ENCODE measurements at places on chromosomes 6 and 20. TPM values are rescaled to one million over a fixed set of nuclear protein-coding genes. Genes with fewer than 3 reads are reported as not detected.

The LBP gene
- total RNA-seq, result not detected

The TMC2 gene
- 0.92 TPM for total RNA-seq

The RHAG gene
- total RNA-seq, result not detected

The C6orf163 gene
- 4.2 TPM for total RNA-seq

The WFDC11 gene
- total RNA-seq, result not detected

The LINC00237 gene
- total RNA-seq, result not detected

DNA sequence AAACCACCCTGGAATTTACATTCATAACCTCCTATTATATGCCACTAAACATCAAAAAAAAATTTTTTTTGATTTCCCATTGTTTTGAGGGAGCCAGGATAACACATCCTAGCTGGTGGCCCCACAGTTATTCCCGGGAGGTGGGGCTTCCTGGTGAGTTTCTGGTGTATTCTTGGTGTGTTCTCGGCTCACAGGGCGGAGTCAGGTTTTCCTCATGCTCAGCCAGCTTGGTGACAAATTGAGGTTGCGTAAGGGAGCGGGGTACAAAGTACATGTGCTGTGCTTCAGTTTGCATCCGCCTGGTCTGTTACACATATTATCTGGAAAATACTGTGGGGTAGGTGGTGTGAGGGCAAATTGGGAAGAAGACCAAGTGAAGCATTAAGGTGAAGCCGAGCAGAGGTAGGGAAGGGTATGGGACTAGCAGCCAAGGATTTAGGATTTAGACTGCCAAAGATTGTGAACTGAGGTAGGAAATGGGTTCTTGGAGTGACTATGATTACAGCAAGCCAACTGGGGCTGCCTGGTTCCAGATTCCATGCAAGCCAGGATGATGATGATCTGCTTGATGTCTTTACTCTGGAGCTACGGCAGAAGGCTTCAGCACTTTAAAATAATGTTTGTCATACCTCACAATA is 46.2 kb upstream of the EEF1A1 start:
- no peak overlapping the region for H3K4me3 ChIP-seq
- no peaks in the 10 kb centered on the region for H3K36me3 ChIP-seq
- peaks cover 9% of the 10 kb centered on the region for H3K4me1 ChIP-seq
- no peaks in the 10 kb centered on the region for H3K27me3 ChIP-seq

GRCh38 chr20:2364044-2364443 is 16.7 kb upstream of the TGM6 start:
- H3K27me3 ChIP-seq, result no peaks in the 10 kb centered on the region
- no peak overlapping the region for H3K4me3 ChIP-seq
- H3K36me3 ChIP-seq, result no peaks in the 10 kb centered on the region
- no peak for DNase-seq

- no peaks in the 10 kb centered on the region for H3K36me3 ChIP-seq
- DNase-seq, result no peak
- H3K4me3 ChIP-seq, result no peak overlapping the region
- no peaks in the 10 kb centered on the region for H3K27me3 ChIP-seq
- peaks cover 38% of the 10 kb centered on the region for H3K4me1 ChIP-seq
These were observed 85.1 kb upstream of the PTPN1 start for GRCh38 chr20:50425076-50425475.

GRCh38 chr20:50330504-50331313 is 140.1 kb downstream of the CEBPB start:
- H3K36me3 ChIP-seq, result no peaks in the 10 kb centered on the region
- H3K27ac ChIP-seq, result no peak overlapping the region
- H3K4me3 ChIP-seq, result no peak overlapping the region
- H3K4me1 ChIP-seq, result peaks cover 15% of the 10 kb centered on the region

DNA sequence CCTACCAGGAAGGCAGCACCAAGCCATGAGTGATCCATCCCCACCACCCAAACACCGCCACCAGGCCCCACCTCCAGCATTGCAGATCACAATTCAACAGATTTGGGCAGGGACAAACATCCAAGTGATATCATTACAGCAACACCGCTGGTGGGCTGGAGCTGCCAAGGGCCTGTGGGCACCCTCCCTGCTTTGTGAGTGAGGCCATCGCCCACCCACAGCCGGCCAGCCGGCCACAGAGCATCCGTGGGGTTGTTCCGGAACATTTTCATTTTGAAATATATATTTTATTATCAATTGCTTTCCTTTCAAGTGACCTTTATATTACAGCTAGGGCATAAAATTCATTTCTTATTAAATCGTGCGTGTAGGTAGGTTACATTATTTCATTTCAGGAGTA is 286.0 kb upstream of the CDH4 start:
- no peak overlapping the region for H3K4me3 ChIP-seq
- H3K27ac ChIP-seq, result no peak overlapping the region
- no peaks in the 10 kb centered on the region for H3K4me1 ChIP-seq
- H3K27me3 ChIP-seq, result no peaks in the 10 kb centered on the region

GRCh38 chr6:44036196-44036595 is 91.1 kb downstream of the MRPL14 start:
- H3K27ac ChIP-seq, result no peak overlapping the region
- no peak for DNase-seq
- no peaks in the 10 kb centered on the region for H3K27me3 ChIP-seq
- no peaks in the 10 kb centered on the region for H3K36me3 ChIP-seq

GRCh38 chr6:28794175-28795002 is 129.4 kb downstream of the TRIM27 start:
- H3K27me3 ChIP-seq, result peaks cover 86% of the 10 kb centered on the region
- H3K4me3 ChIP-seq, result no peak overlapping the region
- H3K27ac ChIP-seq, result no peak overlapping the region
- DNase-seq, result no peak

GRCh38 chr6:39998126-39998525 is 63.9 kb upstream of the MOCS1 start:
- H3K27me3 ChIP-seq, result no peaks in the 10 kb centered on the region
- H3K4me1 ChIP-seq, result no peaks in the 10 kb centered on the region
- H3K27ac ChIP-seq, result no peak overlapping the region

DNA sequence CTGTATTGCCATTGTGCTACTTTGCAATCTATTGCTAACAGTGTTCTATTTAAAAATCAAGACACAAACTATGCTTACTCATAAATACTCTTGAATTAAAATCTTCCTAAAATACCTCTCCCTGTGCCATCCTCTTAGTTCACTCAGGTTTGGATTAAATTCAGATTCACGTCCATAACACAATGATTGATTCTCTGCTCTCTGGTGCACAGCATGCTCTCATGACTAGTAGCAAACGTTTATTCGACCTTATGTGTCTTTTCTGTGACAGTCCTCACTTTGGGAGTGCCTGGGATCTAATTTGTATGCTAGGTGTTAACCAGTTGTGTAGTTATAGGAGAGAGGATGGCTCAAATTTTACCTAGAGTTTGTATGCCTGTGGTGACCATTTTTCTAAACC is 270.4 kb upstream of the FKBP1C start:
- H3K4me3 ChIP-seq, result no peak overlapping the region
- no peaks in the 10 kb centered on the region for H3K27me3 ChIP-seq
- H3K4me1 ChIP-seq, result no peaks in the 10 kb centered on the region
- no peak overlapping the region for H3K27ac ChIP-seq
- H3K36me3 ChIP-seq, result no peaks in the 10 kb centered on the region

GRCh38 chr6:152093711-152094110 is 286.2 kb downstream of the ESR1 start:
- H3K27ac ChIP-seq, result no peak overlapping the region
- DNase-seq, result no peak
- H3K4me1 ChIP-seq, result peaks cover 18% of the 10 kb centered on the region
- no peaks in the 10 kb centered on the region for H3K27me3 ChIP-seq
- no peak overlapping the region for H3K4me3 ChIP-seq

DNA sequence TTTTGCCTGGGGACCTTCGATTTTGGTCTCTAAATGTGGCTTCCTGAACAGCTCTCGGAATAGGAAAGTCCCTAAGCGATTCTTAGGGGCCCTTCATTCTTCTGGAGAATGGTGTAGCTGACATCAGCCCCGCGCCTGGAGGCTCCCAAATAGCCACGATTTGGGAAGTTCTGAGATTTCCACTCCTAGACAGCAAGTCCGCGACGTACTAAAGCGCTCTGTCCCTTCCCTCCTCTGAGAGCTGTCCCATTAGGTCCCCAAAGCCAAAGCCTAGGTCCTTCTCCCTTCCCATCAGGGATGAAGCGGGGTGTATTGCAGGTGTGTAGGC is 756 bp downstream of the MOXD1 start:
- H3K27me3 ChIP-seq, result peaks cover 38% of the 10 kb centered on the region
- H3K36me3 ChIP-seq, result no peaks in the 10 kb centered on the region
- H3K4me3 ChIP-seq, result peak overlapping the region; percentile 58

GRCh38 chr6:21101694-21102093 is 491.9 kb upstream of the SOX4 start:
- no peak for DNase-seq
- H3K4me1 ChIP-seq, result no peaks in the 10 kb centered on the region
- H3K27me3 ChIP-seq, result no peaks in the 10 kb centered on the region
- H3K36me3 ChIP-seq, result no peaks in the 10 kb centered on the region
- H3K4me3 ChIP-seq, result no peak overlapping the region

DNA sequence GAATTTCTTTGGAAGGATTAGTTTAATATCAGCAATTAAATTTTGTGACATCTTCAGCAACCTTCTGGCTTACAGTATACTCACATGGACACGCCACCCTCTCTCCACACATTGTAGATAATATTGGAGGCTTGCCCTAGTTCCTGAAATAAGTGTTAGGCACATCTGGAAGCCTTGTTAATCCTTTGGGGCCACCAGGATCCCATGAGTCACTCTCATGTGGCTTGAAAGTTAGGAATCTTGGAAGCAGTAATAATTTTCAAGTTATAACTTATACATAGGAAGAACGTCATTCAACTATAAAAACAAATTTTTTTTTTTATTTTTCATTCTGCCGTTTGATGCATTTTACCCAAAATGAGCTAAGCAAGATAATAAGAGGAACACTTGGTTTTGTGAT is 20.5 kb downstream of the LAMA4 start:
- no peaks in the 10 kb centered on the region for H3K27me3 ChIP-seq
- no peak overlapping the region for H3K4me3 ChIP-seq
- DNase-seq, result no peak
- no peaks in the 10 kb centered on the region for H3K36me3 ChIP-seq

DNA sequence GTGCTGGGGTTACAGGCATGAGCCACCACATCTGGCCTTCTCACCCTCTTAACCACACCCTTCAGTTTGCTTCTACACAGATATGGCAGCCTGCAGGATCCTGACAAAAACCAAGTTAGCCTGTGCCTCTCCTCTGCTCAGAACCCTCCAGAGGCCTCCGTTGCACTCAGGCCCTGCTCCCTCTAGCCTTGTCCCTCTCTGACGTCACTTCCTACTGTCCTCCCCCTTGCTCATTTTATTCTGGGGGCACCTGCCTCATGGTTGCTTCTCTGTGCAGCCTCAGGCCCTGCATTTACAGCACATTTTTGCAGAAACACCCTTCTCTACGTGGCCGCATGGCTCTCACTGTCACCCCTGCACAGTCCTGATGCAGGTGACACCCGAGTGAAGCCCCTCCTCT is 105.6 kb downstream of the CDC5L start:
- no peak for DNase-seq
- no peaks in the 10 kb centered on the region for H3K4me1 ChIP-seq
- no peak overlapping the region for H3K27ac ChIP-seq
- no peak overlapping the region for H3K4me3 ChIP-seq
- no peaks in the 10 kb centered on the region for H3K36me3 ChIP-seq
- H3K27me3 ChIP-seq, result no peaks in the 10 kb centered on the region

DNA sequence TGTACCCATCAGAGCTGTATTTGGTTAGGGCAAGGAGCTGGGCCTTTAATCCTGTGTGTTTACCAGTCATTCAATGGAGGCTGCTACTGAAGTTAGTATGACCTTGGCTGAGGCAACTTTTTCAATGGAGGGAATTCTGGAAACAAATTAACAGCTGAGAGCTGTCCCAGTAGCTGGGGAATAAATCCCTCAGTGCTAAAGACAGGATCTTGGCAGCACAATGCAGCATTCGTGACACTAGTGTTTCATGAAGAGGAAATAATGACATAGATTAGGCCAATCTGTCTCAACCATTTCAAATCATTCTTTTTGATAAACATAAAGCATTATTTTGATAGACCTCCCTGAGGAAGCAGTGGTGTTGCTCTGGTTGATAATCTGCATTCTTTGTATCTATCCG is 42.9 kb downstream of the GRM1 start:
- H3K27ac ChIP-seq, result no peak overlapping the region
- DNase-seq, result no peak
- no peak overlapping the region for H3K4me3 ChIP-seq
- H3K36me3 ChIP-seq, result no peaks in the 10 kb centered on the region

DNA sequence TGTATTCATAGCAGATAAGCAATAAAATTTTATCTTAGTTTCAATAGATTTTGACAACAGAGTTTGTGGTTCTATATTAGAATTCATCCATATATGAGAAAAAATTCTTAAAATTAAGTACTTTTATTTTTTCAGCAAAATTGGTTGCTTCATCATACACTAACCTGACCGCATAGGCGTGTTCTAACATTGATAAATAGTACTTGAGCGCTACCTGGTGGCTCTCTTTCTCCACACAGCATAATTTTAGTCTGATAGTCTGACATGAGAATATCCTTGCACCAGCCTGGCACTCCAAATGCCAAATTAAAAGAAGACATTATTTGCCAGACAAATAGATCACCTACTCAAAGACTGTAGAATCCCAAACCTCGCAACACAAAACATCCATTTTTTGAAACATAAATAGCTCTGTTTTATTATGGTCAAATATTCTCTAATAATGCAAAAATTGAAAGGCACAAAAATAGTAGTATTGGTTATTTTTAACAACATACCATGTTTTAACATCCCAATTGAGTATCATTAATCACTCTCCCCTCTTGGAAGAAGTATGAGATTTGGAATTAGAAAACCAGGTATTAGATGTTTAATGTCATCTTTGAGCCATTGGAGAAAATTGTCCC is 33.0 kb upstream of the FILIP1 start:
- H3K4me1 ChIP-seq, result peaks cover 15% of the 10 kb centered on the region
- no peak overlapping the region for H3K4me3 ChIP-seq
- no peak overlapping the region for H3K27ac ChIP-seq
- H3K27me3 ChIP-seq, result no peaks in the 10 kb centered on the region

Measured in lower lobe of right lung (tissue), 2 donors.